ENCODE measurements at places on chromosomes 1 and 21.

- no peak for DNase-seq
These were observed 14.9 kb upstream of the CD101 start for GRCh38 chr1:116986421-116987255.

GRCh38 chr21:44874497-44875315 is 1.2 kb upstream of the PTTG1IP start:
- DNase-seq, result no peak

GRCh38 chr1:49102752-49103151 is 326.1 kb upstream of the BEND5 start:
- no peak for DNase-seq

DNA sequence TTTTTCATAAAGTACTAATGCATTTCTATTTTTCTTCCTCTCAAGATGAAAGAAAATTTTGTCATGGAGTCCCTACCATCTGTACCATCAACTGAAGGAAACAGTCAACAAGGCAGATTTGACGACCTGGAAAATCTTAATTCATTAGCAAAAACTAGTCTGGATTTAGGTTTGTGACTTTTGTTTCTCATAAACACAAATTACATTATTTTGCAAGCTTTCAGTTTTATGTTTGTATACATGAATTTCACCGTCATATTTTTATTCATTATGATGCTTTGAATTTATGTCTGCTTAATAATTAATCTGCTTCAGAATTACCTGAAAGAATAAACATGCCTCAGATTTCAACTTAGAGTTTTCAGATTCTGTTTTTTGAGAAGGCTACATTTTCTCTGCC is 132.9 kb downstream of the PATJ start:
- DNase-seq, result no peak

GRCh38 chr1:84961316-84961715 is 35.6 kb downstream of the MCOLN2 start:
- DNase-seq, result no peak

- no peak for DNase-seq
These were observed 10.9 kb downstream of the C1orf216 start for GRCh38 chr1:35707601-35708440.

GRCh38 chr1:46284058-46284457 is 19.4 kb downstream of the LRRC41 start:
- no peak for DNase-seq

- DNase-seq, result no peak
These were observed 24.0 kb upstream of the PLEKHM2 start for GRCh38 chr1:15660151-15660550.

DNA sequence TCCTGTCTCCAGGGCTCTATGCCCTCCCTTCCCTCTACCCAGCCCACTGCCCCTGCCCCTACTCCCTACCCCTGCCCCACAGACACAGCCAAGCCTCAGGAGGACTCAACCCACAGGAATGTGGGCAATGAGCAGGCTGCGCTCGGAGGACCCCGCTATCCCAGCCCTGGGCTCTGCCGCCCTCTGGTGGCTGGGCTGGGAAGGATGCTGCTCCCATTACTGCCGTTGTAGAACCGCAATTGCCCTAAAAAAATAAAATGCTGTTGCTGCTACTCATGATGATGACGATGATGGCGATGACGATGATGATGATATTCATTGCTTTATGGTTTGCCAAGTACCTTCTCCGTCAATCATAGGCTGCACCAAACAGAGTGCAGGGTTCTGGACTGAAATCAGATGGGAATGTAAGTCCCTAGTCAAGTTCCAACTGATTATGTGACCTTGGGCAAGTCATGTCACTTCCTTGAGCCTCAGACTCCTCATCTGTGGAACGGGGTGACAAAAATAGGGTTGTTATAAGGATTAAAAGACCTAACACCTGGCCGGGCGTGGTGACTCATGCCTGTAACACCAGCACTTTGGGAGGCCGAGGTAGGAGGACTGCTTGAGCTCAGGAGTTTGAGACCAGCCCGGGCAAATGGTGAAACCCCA is 24.6 kb downstream of the ARHGEF19 start:
- peak; percentile 60 for DNase-seq

DNA sequence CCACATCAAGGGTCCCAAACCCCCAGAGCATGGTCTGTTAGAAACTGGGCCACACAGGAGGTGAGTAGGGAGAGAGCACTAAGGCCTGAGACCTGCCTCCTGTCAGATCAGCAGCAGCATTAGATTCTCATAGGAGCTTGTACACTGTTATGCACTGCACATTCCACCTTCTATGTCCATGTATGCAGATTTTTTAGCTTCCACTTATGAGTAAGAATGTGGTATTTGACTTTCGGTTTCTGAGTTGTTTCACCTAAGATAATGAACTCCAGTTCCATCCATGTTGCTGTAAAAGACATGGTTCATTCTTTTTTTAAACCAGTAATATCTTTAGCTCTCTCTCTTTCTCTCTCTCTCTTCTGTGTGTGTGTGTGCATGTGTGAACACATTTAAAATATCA is 663 bp upstream of the GBP6 start:
- DNase-seq, result no peak

- DNase-seq, result no peak
These were observed 65.6 kb downstream of the RGSL1 start for GRCh38 chr1:182515556-182515955.

GRCh38 chr1:173502104-173502503 is 25.0 kb downstream of the PRDX6 start:
- DNase-seq, result no peak

DNA sequence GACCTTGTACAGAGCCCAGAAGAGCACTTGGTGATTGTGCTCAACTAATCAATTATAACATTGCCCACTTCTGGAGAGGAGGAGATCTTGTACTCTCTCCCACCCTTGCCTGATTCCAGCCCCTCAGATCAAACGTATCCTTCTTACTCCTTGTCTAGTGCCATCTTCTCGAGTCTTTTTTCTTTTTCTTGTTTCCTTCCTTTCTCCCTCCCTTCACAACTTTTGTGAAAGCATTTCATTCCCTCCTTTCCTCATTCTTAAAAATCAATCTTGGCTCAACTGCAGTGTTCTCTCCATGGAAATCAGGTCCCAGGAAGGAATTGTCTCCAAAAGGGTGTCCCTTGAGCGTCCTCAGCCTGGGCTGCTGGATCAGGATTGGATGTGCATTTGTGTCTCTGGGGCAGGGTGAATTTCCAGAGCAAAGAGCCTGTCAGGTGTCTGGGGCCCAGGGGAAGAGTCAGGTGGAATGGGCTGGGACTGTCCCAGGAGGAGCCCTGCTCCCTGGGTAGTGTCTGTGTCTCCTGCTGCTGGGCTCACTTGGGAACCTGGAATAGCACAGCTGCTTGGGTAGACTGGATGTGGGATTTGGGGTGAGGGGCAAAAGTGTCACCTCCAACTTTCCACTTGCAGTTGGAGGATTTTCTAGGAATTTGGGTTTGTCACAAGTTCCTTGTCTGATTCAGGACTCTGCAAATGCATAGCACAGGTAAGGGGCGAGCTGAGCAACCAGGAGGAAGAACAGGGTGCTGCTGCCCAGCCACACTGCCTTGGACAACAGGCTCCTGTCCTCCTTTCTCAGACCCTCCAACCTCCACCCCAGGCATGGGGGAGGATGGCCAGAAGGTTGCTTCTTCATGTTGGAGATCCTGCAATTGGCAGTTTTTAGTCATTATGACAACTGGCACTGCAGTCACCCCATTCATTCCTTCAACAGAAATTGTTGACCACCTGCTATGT is 3.3 kb downstream of the SOX13 start:
- DNase-seq, result no peak

GRCh38 chr1:234934611-234935033 is 194.0 kb downstream of the TOMM20 start:
- DNase-seq, result no peak

GRCh38 chr1:32736812-32737791 is 34.5 kb upstream of the SYNC start:
- DNase-seq, result no peak

DNA sequence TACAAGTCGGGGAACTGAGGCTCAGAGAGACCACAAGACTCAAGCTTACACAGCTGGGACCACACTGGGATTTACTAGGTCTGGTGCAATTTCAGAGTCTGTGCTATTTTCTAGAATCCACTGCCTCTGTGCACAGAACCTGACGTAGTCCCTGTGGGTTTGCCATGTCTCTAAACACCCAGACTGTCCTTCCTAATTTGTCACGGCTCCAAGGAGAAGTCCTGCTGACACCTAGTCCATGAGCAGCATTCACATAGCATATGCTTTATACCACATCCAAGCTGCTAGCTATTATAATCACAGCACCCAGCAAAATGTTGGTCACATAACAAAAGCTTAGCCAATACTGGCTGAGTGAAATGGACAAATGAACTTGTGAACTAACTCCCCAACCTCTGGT is 79.0 kb upstream of the HMGB4 start:
- DNase-seq, result no peak

- DNase-seq, result no peak
These were observed 272.0 kb downstream of the BRINP3 start for GRCh38 chr1:190205713-190206112.

DNA sequence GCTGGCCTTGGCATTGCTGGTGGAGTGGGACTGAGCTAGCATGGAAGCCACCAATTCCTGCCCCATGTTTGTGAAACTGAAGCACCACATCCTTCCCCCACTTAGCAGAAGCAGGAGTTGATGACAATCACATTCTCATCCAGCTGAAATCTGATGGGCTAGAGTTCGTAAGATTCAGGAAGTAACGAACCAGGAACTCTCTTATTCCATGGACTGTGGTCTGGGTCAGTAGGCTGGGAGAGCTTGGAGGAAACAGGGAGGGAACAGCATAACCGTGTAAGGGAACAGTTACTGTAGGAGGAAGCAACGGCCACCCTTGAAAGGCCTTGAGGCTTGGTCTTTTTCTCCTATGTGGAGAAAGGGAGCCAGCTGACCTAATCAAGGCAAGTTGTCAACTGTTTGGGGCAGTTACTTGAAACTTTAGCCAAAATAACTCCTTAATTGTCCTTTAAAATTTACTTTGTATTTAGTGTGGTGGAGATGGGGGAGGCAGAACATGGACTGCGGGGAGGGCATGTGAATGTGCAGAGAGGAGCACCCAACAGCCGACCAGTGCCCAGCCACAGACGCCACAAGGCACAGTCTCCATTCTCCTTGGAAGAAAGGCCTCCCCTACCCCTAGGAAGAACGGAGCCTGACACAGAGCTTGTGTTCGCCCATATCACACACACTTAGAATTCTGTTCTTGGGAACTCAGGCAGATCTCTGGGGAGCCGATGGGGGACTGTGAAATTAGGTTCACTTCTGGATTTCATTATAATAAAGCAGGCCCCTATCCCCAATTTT is 2.0 kb upstream of the COQ8A start:
- no peak for DNase-seq

DNA sequence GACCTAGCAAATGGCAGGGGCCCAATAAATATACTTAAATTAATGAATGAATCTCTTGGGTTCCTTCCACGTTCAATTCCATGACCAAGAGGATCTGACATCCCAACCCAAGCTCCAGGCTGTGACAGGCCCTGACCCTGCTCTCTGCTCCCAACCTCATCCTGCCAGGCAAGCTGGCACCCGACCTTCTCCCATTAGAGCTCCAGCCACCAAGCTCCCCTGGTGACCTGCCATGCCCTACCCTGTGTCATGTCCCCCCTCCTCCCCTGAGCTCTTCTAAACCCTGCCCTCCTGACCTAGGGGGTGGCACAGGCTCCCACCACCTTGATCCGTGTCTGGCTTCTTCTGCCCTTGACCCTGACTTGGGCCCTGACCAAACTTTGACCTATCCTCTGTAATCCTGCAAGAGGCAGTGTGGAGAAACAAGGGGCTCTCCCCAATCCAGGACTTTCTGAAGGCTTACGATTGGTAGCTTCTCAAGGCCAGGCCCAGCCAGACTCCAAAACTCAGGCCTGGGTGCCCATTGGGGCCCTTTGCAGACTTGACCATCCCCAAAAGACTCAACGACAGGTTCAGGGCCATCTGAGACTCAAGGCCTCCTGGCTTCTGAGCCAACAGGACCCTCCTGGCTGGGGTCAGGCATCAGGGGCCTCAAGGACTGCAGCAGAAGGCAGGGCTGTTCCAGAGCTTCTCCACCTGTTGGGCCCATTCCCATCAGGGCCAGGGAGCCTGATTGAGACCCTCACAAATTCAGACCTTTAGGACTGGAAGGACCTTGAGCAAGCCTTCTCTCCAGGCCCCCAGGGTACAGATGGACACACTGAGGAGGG is 249.0 kb downstream of the PTPRU start:
- DNase-seq, result no peak

DNA sequence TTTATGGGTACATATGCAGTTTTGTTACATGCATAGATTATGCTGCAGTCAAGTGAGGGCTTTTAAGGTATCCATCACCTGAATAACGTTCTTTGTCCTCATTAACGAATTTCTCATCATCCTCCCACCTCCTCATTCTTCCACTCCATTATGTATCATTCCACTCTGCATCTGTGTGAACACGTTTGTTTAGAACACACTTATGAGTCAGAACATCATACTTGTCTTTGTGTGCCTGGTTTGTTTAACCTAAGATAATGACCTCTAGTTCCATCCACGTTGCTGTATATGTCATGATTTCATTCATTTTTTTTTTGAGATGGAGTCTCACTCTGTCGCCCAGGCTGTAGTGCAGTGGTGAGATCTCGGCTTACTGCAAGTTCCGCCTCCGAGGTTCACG is 6.7 kb upstream of the MPC2 start:
- DNase-seq, result no peak

DNA sequence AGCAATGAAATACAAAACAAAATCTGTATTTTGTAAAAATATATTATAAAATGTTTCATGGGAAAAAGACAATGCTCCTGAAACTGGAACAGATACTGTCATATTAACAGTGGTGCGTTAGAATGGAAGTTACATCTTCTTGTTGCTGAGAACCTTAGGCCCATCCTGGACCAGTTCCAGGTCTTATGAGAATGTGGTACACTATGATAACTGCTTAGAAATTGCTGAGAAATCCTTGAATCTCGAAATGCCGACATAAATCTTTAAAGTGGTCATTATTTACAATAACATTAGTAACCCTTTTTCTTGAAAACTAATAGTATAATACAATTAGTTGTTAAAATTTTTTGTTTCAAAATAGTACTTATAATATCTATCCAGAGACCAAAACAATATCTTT is 747.9 kb upstream of the NCAM2 start:
- DNase-seq, result no peak

GRCh38 chr1:81406292-81406999 is 394.3 kb upstream of the ADGRL2 start:
- DNase-seq, result no peak

GRCh38 chr1:6235296-6235677 is 477 bp downstream of the ICMT start:
- DNase-seq, result no peak

- DNase-seq, result no peak
These were observed 59.2 kb upstream of the EPS8L3 start for GRCh38 chr1:109822749-109823542.

GRCh38 chr1:210217482-210217881 is 15.1 kb upstream of the SERTAD4 start:
- DNase-seq, result no peak

GRCh38 chr21:27001526-27001925 is 34.6 kb upstream of the ADAMTS5 start:
- DNase-seq, result no peak

Measured in stimulated activated CD8-positive, alpha-beta memory T cell treated with anti-CD3 and anti-CD28 coated beads, Interleukin-12 subunit alpha, Interleukin-12 subunit beta, amount 100 ng/mL, for 1 hour (primary cell).